ENCODE measurements at places on chromosomes 12 and 14. TPM values are rescaled to one million over a fixed set of nuclear protein-coding genes. Genes with fewer than 3 reads are reported as not detected.

The PLCZ1 gene
- not detected for total RNA-seq

The KRT82 gene
- not detected for total RNA-seq

The RAN gene
- 532 TPM for total RNA-seq

The EFS gene
- total RNA-seq, result 15.0 TPM

The SIX6 gene
- total RNA-seq, result not detected

The MIP gene
- total RNA-seq, result 0.13 TPM

The GPRC5D gene
- total RNA-seq, result 0.13 TPM

The FAM186B gene
- total RNA-seq, result 0.40 TPM

The STAC3 gene
- total RNA-seq, result 0.33 TPM

The DIO2 gene
- 18.7 TPM for total RNA-seq
